SK-N-SH (cell line): ENCODE measurements at places on chromosomes 6 and 20. TPM values are rescaled to one million over a fixed set of nuclear protein-coding genes. Genes with fewer than 3 reads are reported as not detected.

Gene CRISP2
- polyA plus RNA-seq, result not detected in 2 replicates

Gene PTK6
- polyA plus RNA-seq, result 0.07 and 0.13 TPM in 2 replicates

Gene THEMIS
- not detected in 2 replicates for polyA plus RNA-seq

Gene TBC1D32
- 2.3 and 4.5 TPM in 2 replicates for polyA plus RNA-seq
